ENCODE measurements at places on chromosomes 16 and 17.

DNA sequence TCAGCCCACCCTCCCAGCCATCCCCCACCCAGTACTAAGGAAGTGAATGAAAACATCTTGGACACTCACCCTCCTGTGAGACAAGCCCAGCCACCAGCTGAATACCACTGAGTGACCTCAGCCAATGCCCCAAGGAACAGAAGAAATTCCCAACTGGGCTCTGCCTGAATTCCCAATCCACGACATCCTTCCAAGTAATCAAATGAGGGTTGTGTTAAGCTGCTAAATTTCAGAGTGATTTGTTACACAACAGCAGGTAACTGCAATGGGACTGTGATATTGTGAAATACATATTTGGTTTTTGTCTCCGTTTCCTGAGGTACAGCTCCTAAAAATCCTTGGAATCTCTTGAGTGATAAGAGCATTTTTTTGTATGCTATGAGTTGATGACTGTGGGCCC, 578.7 kb upstream of the CDH11 start:
- DNase-seq, result no peak

DNA sequence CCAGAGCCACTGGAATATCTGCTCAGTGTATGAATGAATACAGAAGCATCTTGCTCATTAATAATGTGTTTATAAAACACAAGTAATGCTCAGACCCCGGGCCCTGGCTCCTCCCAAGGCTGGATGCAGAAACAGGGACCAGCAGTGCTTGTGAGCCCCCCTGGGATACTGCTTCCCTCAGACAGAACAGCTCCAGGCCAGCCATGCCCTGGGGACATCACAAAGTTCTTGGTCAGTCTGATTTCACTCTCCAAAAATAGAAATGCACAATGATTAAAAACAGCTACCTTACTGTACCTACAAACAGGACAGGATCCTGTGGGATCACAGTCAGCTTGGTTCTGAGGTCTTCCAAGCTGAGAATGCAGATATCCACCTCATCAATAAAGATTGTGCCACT, 68.2 kb downstream of the ABCC12 start:
- DNase-seq, result no peak

GRCh38 chr17:48148854-48149786, 41.6 kb downstream of the SNX11 start:
- no peak for DNase-seq

- no peak for DNase-seq
Observed at GRCh38 chr16:21523411-21524067, 75.8 kb upstream of the METTL9 start.

GRCh38 chr16:27174007-27174406, 29.3 kb upstream of the KDM8 start:
- no peak for DNase-seq

DNA sequence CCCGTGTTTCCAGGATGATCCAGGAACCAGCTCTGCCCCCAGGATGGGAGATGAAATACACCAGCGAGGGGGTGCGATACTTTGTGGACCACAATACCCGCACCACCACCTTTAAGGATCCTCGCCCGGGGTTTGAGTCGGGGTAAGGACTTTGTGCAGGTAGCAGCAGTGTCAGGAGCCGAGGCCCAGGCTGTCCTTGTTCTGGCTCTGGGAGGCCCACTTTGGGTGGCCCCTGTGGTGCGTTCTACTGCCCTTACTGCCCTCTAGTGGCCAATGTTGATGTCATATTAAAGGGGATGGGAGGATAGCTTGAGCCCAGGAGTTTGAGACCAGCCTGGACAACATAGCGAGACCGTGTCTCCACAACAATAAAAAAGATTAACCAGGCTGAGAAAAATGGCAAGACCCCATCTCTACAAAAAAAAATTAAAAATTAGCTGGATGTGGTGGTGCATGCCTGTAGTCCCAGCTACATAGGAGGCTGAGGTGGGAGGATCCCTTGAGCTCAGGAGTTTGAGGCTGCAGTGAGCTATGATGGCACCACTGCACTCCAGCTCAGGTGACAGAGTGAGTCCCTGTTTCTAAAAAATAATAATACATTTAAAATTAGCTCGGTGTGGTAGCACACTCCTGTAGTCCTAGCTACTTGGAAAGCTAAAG, 20.9 kb upstream of the CLEC18A start:
- no peak for DNase-seq

DNA sequence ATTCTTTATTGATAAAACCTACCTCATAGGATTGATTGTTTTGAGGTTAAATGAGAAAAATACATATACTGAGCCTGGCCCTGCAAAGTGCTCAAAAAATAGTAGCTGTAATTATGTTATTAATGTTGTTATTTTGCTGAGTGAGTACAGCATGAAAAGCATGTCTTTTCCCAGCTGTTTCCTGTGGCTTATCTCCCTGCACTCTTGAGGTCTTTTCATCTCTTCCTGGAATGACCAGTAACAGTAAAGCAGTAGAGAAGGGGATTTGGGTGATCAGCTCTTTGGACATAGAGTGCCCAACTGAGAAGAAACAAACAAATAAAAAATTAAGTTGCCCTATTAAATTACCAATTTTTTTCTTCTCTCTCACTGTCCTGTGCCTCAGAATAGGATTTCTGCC, 53.7 kb downstream of the NFAT5 start:
- DNase-seq, result no peak

- no peak for DNase-seq
Observed at GRCh38 chr16:88378836-88379693, 3.7 kb upstream of the ZNF469 start.

DNA sequence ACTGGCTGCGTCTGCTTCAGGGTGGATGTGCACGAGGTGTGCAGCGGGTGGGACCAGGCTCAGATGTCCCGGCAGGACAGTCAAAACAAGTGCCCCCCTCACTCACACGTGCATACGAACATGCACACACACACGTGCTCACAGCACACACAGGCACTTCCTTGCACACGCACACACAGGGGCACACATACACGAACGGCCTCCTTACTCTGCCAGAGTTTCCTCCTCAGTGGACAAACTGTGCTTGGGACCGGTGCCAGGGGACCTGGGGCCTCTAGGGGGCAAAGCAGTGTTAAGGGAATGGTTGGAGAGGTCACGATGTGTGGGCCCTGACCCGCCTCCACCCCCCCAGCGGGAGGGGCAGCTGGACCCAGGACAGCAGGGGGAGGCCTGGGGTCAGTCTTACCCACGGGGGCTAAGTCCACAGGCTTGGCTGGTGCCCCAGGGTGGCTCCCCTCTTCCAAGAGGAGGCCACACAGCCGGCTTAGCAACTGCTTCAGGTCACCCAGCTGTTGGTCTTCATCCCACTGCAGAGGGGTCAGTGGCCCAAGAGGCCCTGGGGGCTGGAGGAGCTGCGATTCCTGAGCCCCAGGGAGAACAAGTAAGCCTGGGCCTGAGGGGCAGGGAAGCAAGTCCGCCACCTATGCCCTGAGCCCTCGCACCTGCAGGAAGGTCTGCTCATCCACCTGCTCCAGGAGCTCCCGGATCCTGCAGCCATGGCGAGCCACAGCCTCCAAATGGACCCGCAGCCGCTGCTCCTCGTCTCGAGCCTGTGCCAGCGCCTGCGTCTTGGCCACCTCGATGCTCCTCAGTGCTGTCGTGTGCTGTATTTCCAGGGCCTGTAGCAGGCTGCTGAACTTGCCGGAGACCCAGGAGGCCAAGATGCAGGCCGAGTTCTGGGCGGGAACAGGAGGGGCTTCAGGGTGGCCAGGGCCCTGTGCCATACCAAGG, 4.9 kb downstream of the TRIM65 start:
- DNase-seq, result no peak

All from BJ (cell line).